GM20000 (cell line): ENCODE measurements at places on chromosomes 2 and 18.
A peak's percentile ranks its signal among the peaks of the same experiment; 100 is the strongest.

DNA sequence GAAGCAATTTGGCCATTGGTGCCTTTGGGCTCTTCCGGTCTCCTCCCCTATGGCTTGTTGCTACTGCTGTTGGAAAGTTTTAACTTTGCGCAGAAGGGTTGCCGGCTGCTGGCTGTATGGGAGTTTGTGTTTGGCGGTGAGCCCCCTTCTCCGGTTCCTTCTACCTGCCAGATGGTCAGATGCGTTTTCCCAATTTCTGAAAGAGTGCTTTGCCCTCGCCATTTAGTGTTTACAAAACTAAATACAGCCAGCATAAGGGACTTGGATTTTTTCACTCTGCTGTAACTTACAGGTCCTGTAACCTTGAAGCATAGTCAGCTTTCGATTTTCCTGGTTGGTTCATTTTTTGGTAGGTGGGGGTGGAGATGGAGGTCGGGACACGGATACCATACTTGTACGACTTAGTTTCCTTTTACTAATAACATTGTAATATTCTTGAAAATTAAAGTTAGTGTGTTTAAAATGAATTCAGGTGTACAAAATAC is 604 bp downstream of the COQ10B start:
- peak; percentile 69 for DNase-seq

GRCh38 chr2:121365061-121365460 is 80.1 kb upstream of the TFCP2L1 start:
- no peak for DNase-seq

- DNase-seq, result no peak
These were observed 110.8 kb downstream of the GBX2 start for GRCh38 chr2:236057375-236057774.

- DNase-seq, result no peak
These were observed 792.2 kb downstream of the EPHA4 start for GRCh38 chr2:220779931-220780330.

GRCh38 chr2:230410263-230410662 is 5.7 kb upstream of the SP100 start:
- no peak for DNase-seq

- DNase-seq, result no peak
These were observed 153.1 kb downstream of the INO80D start for GRCh38 chr2:205932861-205933260.

- DNase-seq, result peak; percentile 70
These were observed 631.8 kb upstream of the ID2 start for GRCh38 chr2:8049851-8050571.

- no peak for DNase-seq
These were observed 11.6 kb upstream of the XDH start for GRCh38 chr2:31426096-31426495.
